Thymus (tissue), 14 donors: ENCODE measurements at places on chromosomes 5 and 9. TPM values are rescaled to one million over a fixed set of nuclear protein-coding genes. Genes with fewer than 3 reads are reported as not detected.

OBP2B gene
- polyA plus RNA-seq = 0.09 TPM

KIF24 gene
- 0.57 TPM for polyA plus RNA-seq

DNA sequence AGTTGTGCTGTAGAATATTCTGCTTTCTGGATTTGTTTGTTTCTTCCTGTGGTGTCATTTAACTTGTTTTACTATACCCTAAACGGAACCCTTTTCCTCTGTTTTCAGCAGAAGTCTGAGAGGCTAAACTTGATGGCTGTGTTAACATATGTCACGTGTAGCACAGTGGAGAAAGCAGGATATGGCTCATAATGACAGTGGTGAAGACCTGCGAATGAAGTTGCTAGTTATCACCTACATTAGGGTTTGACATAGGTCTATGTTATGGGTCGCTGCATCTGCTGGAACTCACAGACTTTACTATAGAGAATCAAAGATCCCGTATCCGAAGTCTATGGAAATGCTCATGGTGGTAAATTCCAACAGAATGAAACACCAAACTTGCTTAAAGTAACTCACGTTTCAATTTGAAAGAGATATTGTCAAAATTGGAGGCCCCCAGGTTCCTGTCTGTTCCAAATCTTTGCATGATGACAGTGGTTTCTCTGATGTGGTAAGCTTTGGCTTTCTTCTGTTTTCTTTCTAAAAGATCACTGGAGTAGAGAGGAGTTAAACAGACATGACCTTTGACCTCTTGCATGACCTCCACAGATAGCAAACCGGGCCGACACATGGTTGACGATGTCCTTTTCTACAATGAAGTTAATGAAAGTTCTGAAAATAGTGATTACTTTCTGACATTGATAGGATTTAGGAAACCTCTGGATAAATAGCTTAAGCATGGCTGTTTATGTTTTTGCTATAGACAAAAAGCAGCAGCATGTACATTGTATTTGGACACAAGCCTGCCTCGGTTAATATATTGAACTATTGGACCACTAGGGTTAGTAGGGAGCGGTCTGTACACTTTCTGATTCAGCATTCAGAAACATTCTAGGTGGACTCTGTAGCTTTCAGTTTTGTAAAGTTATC, 3.1 kb upstream of the CATSPER3 start:
- no peaks in the 10 kb centered on the region for H3K27me3 ChIP-seq
- H3K4me1 ChIP-seq = peaks cover 16% of the 10 kb centered on the region
- peak; percentile 44 for DNase-seq
- no peak overlapping the region for H3K27ac ChIP-seq
- H3K36me3 ChIP-seq = peaks cover 2% of the 10 kb centered on the region

- no peak overlapping the region for H3K27ac ChIP-seq
- H3K27me3 ChIP-seq = no peaks in the 10 kb centered on the region
- H3K4me1 ChIP-seq = no peaks in the 10 kb centered on the region
- DNase-seq = no peak
- no peaks in the 10 kb centered on the region for H3K36me3 ChIP-seq
Measured at GRCh38 chr5:167440846-167441245, 850.6 kb upstream of the WWC1 start.

PHF2 gene
- 26.8 TPM for polyA plus RNA-seq

DNA sequence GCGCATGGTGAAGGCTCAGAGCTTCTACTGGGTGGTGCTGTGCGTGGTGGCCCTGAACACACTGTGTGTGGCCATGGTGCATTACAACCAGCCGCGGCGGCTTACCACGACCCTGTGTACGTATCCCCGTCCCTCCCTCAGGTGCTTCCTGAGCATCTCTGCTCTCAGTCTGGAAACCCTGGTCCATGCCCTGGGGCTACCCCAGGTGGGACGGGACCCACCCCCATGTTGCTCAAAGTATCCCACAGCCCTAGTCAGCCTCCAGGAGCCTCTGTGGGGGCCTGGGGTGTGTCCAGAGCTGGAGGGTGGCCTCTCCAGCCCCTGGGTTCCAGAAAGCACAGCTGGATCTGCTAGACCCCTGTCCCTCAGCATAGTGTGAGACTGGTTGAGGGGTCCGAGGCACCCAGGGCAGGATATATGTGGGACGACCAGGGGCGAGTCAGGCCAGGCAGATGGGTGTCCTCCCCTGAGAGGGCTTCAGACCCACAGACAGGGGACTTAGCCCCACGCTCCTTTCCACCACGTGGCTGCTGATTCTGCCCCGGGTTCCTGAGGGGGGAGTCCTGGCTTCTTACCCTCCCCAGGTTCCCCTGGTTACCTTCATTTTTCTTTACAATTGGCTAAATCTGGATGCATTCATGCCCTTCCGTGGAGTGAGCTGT, 94.0 kb downstream of the CACNA1B start:
- no peak overlapping the region for H3K27ac ChIP-seq
- H3K4me1 ChIP-seq = no peaks in the 10 kb centered on the region
- no peaks in the 10 kb centered on the region for H3K27me3 ChIP-seq
- no peak overlapping the region for H3K4me3 ChIP-seq

GRCh38 chr5:80346055-80346454, 26.3 kb downstream of the SPZ1 start:
- H3K36me3 ChIP-seq = no peaks in the 10 kb centered on the region
- no peak overlapping the region for H3K27ac ChIP-seq
- H3K4me3 ChIP-seq = no peak overlapping the region
- peak; percentile 42 for DNase-seq

HNRNPAB gene
- polyA plus RNA-seq = 146 TPM

SPATA31E1 gene
- 0.02 TPM for polyA plus RNA-seq

DNA sequence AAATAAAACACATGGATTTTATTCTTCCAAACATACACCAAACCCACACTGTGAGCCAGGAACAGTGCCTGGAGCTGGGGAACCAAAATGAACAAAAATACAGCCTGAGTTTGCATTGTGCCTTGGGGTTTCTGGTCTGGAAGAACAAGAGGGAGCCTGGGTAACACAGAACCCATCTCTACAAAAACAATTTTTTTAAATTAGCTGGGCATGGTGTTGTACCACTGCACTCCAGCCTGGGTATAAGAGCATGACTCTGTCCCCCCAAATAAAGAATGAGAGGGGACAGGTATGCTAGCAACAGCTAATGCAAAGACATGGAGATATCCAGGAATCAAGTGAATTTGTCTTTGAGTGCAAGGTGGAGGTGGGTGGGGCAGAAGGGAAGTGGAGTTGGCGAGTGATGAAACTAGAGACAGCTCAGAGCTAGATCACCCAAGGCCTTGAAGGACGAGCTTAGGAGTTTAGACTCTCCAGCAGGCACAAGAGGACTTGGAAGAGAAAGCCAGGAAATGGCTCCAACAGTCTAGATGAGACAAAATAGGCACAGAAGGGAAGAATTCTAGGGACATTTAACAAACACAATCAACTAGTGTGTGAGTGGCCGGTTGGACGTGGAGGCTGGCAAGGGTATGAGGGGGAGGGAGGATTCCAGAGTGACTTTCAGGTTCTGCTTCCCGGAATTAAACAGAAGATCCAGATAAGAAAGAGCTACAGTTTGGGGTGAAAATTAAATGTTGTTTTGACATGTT, 47.4 kb downstream of the FNBP1 start:
- peaks cover 12% of the 10 kb centered on the region for H3K36me3 ChIP-seq
- no peaks in the 10 kb centered on the region for H3K27me3 ChIP-seq
- DNase-seq = no peak
- H3K27ac ChIP-seq = peak overlapping the region; percentile 75
- H3K4me3 ChIP-seq = no peak overlapping the region

GRPEL2 gene
- 9.5 TPM for polyA plus RNA-seq

GRCh38 chr9:118028225-118028624, 324.0 kb downstream of the TLR4 start:
- H3K27ac ChIP-seq = no peak overlapping the region
- H3K4me3 ChIP-seq = no peak overlapping the region
- H3K27me3 ChIP-seq = no peaks in the 10 kb centered on the region
- no peaks in the 10 kb centered on the region for H3K4me1 ChIP-seq

DNA sequence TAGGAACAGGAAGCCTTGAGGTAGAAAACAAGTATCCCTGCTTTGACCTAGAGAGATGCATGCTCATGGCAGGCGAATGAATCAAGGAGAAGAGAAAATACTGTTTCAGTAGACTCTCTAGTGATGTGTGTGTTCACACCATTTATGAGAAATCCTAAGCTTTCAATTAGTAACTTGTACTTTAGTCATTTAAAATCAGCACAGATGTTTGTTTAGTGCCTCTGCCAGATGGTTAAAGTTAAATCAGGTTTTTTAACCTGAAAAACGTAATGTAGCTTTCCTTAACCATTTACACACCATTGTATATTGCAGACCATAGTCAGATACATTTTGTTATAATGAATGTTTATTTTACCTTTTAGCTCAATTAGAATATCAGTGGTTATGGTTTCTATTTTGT, 5.0 kb downstream of the TJP2 start:
- no peak for DNase-seq
- peaks cover 9% of the 10 kb centered on the region for H3K4me1 ChIP-seq
- H3K27ac ChIP-seq = no peak overlapping the region
- H3K4me3 ChIP-seq = no peak overlapping the region
- no peaks in the 10 kb centered on the region for H3K36me3 ChIP-seq
- peaks cover 18% of the 10 kb centered on the region for H3K27me3 ChIP-seq

DNA sequence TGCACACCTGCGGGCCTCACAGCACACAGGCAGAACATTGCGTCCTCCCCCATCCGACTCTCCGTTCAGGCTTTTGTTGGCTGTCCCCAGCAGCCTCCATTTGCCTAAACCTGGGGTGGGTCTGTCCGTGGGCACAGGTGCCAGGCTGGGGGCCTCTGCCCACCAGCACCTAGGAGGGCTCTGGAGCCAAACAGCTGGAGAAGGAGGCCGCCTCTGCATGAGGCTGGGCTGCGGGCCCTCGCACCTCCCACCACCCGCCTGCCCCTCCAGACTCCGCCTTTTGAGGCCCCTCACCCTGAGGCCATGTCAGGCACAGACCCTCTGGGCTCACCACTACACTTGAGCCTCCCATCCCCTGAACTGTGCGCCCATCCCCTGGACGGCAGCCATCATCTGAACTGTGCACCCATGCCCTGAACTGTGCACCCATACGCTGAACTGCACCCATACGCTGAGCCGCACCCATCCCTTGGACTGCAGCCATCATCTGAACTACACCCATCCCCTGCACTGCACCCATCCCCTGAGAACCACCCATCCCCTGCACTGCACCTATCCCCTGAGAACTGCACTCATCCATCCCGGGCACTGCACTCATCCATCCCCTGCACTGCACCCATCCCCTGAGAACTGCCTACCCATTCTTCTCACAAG, 98.0 kb upstream of the OTULINL start:
- H3K27ac ChIP-seq = no peak overlapping the region
- H3K27me3 ChIP-seq = no peaks in the 10 kb centered on the region
- no peaks in the 10 kb centered on the region for H3K4me1 ChIP-seq
- no peak for DNase-seq
- H3K4me3 ChIP-seq = no peak overlapping the region

GRCh38 chr5:52846182-52846842, 58.6 kb downstream of the ITGA1 start:
- no peaks in the 10 kb centered on the region for H3K36me3 ChIP-seq
- no peaks in the 10 kb centered on the region for H3K4me1 ChIP-seq
- no peaks in the 10 kb centered on the region for H3K27me3 ChIP-seq
- H3K4me3 ChIP-seq = no peak overlapping the region
- peak overlapping the region; percentile 44 for H3K27ac ChIP-seq

DNA sequence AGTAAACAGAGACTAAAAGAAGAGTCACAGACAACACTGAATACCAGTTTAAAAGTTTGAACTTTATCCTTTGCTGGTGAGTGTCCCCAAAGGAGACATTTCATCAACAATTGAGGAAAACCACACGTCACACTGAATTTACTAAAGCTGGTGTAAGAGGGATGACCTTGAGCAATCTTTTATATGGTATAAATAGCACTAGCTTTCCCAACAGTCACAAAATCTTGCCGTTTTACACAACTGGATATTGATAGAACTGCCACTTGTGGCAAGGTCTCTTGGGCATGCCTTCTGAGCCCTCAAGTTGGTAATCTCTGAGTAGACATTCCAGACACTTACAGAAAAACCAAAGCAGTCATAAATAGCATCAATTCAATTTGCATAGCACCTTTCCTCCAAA, 311.5 kb upstream of the TARS1 start:
- H3K27me3 ChIP-seq = no peaks in the 10 kb centered on the region
- DNase-seq = no peak

GRCh38 chr5:50969151-50970031, 303.0 kb downstream of the PARP8 start:
- no peak for DNase-seq
- peak overlapping the region; percentile 2 for H3K4me3 ChIP-seq
- peaks cover 77% of the 10 kb centered on the region for H3K27me3 ChIP-seq
- no peaks in the 10 kb centered on the region for H3K36me3 ChIP-seq
- no peaks in the 10 kb centered on the region for H3K4me1 ChIP-seq
- peak overlapping the region; percentile 68 for H3K27ac ChIP-seq
